ENCODE measurements at places on chromosomes 1 and 21.
A peak's percentile ranks its signal among the peaks of the same experiment; 100 is the strongest.

DNA sequence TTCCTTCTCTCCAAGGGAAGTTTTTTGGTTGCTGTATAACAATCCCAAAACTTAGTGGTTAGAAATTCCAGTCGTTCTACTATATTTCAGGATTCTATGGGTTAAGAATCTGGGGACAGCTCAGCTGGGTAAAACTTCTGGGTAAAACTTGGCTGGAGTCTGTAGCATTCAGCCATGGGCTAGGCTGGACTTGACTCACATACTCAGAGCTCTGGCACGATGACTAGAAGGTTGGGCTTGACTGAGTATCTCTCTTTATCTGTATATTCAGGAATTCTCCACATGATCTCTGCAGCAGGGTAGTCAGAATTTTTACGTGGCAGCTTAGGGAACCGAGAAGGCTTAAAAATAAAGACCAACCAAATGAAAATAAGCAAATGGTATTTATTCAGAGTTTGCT lies 28.2 kb upstream of the HRNR start:
- no peak for DNase-seq

- no peak for DNase-seq
Observed at GRCh38 chr1:96568639-96569038, 152.9 kb upstream of the PTBP2 start.

DNA sequence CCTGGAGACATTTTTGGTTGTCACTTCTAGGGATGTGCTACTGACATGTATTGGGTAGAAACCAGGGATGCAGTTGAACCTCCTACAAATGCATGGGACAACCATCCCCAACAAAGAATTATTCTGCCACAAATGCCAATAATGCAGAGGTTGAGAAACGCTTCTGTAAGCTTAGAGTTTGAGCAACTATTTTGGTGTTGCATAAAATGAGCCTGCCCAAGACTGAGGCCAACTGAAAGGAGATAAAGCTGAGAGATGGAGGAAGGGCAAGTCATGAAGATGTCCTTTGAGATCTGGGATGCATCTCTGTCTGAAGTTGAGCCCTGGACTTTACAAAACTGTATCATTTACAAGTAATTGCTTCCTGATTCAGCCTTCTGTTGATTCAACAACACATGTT lies 106.9 kb downstream of the KCNJ15 start:
- DNase-seq = no peak

DNA sequence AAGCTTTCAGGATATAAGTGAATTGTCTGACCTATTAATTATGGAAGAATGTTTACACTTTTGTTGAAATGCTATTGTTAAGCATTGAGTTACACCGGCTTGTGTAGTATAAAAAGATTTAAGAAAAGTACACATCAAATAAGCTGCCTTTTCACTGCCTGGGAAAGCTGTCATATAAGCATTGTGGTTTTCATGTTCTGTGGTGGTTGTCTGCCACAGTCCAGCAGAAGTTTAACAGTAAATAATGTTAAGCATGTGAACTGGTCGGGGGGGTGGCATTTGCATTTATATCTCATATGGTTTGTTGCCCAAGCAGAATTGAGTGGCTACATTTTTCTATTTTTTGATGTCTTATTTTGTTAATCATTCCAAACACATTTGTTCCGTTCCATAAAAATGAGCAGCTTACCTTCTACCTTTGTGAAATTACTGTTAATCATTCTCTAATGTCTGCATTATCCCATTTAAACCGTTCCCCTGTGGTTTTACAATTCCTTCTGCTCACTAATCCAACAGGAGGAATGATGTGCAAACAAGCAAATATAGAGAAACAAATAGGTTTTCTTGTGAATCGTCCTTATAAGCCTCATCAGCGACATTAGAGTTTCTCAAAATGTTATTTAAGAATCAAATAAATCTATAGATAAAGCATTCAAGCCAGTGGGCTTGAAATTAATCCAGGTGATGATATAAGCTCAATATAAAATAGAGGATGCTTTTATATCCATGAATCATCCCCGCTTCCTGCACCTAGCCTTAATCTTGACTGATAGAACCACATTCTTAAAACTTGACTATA lies 160.8 kb upstream of the SAMSN1 start:
- no peak for DNase-seq

- no peak for DNase-seq
Observed at GRCh38 chr1:75423616-75424015, 187.3 kb downstream of the SLC44A5 start.

- DNase-seq = no peak
Observed at GRCh38 chr1:151847867-151848596, 5.5 kb downstream of the THEM5 start.

DNA sequence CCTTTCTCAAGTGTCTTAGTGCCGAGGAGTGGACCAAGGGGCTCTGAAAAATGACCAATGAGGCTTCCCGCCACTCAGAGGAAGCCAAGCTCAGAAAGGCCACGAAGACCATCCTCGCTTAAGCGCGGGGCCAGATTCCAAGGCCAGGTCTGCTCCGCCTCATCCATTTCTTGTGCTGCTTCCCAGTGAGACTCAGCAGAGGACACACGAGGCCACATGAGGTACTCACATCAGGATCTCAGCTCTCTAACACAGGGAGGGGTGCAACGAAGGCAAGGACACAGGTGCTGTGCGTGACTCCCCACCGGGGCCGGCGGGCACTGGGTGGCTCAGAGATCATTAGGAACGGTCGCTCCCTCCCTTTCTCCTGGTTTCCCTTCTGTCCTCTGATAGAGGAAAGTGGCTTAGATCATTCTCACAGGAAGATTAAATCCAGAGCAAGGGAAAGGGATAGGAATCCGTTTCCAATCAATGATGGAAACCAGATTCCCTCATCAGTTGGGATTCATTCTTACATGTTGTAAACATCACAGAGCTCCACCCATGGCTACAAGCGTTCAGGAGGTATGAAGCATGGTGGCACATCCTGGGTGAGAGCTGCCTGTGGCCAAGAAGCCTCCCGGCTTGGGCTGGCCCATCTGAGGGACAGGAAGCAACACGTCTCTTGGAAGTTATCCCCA lies 46.7 kb downstream of the CAPZB start:
- no peak for DNase-seq

GRCh38 chr1:185860311-185860710 lies 126.1 kb downstream of the HMCN1 start:
- no peak for DNase-seq

DNA sequence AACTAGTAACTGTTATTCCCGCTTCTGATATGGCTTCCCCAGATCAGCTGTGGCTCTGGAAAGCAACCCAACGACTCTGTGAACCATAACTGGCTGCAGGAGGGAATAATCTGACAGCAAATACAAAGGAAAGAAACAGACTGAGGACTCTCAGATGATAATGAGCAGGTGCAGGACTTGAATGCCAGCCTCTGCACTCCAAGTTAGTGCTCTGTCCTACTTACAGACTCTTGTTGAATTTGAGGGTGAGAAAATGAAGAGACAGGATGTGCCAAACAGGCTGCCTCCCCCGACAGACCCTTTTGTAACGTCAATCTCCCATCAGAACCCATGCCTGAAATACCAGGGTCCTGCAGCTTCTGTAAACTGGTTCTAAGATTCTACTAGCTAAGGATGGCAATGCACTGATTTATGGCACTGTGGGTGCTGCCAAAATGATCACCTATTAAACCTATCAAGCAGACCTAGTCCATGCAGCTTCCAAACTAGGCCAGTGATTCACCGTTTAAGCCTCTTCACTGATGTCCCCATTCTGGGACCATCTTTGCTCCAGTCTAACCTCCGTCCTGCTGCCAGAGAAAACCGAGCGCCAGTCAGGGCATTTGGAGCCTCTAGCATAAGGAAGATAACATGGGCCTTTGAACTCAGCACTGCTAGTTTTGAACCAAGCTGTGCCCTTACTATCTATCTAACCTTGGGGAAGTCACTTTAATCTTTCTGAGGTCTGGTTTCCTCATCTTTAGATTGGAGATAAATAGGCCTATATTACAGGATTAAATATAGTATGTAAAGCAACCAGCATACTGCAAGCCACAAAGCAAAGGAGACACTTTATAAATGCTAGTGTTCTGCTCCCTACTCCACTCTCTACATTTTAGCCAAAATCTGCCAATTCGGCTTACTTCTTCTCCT lies 4.8 kb downstream of the MKNK1 start:
- no peak for DNase-seq

DNA sequence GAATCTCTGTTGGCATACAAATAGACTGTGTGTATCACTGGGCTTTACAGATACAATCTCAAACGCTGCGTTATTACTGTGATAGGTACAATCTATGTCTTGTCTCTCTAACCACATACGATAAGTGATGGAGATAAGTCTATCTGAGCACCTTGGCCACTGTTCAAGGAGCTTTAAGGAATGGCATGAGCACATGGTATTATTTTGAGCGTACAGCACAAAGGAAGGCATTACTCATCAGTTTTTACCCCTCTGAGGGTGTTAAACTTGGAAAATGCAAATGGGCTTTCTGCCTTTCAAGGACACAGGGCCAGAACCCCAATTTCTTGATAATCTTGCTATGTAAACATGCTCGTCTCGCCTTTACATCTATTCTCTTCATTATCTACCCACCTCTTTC lies 11.6 kb upstream of the SIPA1L2 start:
- DNase-seq = no peak

- no peak for DNase-seq
Observed at GRCh38 chr1:32073299-32074229, 825 bp downstream of the TMEM39B start.

- DNase-seq = no peak
Observed at GRCh38 chr21:46564391-46564790, 40.5 kb downstream of the S100B start.

DNA sequence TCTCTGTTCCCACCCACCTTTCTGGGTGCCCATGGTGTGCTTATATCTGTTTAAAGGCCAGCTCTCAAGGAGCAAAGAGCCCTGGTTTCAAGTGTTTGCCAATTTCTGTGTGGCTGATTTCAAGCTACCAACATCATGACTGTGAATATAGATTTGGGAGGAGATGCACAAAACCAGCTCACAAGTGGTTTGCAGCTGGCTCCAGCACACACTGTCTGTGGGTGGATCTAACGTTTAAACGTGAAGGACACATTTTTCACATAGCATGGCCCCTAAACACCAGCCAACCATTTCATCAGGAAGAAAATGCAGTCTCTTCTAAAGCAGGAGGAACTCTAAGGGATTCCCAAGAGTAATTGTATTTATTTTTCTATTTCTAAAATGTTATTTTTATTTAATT lies 65.2 kb downstream of the FCRL5 start:
- no peak for DNase-seq

GRCh38 chr1:110677526-110677925 lies 2.8 kb upstream of the KCNA3 start:
- no peak for DNase-seq

GRCh38 chr1:53739109-53739681 lies at the start of gene GLIS1:
TSS of gene GLIS1 (minus strand) at chr1:53739164. CDS start at chr1:53738064, 1,100 bp downstream.
- DNase-seq = peak; percentile 21

DNA sequence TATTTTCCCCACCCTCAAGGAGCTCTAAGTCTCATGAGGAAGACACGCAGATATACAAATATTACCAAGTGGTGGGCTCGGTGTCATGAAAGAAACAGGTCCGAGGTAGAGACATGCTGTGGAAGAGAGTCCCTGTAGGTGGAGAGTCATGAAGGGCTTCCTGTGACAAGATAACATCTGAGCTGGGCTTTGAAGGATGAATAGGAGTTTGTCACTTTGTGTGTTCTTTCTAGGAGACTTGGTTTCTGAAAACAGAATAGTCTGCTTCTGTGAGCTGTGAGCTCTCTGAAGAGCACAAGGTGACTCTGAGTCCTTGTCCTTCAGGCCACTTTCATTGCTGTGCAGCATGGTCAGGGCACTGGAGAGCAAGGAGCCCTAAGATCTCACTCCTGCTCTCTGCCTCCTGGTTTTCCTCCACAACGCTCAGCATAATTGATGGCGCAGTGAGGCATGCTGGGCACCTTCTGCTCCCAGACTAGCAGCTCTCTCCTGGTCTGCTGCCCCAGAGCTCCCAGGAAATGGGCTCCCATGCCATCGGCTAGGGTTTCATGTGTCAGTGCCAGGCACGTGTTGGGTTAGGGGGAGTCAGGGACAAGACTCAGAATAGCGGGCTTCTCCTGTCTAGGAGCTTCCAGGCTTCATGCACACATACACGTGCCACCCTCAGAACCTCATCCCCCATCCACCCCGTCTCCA lies 209.9 kb upstream of the CSF3R start:
- DNase-seq = no peak

DNA sequence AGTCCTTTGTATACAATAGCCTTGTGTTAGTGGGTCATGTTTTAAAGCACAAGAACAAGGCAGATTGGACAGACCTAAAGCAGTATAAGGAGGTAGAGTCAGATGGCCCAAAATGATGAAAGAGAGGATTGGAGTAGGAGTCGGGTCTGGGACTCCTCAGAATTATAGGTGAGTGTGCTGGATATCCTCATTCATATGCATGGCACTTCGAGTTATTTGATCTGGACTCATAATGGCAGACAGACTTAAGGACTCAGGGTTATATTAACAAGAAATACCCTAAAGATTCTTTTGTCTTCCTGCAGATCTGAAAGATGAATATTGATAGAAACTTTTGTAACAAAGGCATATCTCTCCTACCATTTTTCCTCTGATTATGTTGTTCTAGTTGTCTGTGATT lies 92.7 kb downstream of the GABPA start:
- DNase-seq = no peak

DNA sequence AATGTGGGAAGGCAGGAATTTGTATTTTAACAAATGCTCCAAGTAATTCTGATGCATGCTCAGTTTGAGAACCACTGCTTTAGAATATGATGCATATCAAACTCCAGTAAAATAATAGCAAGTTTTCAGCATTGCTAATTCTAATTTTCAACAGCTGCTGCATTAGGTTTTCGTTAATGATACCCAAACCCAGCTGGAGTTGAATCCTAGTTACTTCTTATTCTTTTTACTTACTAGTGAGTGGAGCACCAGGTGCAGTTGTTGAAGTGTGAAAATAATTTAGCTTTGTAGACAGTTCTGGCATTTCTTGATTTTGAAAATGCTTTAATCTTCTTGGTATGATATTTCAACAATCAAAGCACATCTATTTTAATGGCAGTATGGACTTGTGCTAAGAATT lies 138.5 kb downstream of the HS2ST1 start:
- no peak for DNase-seq

- DNase-seq = peak; percentile 32
Observed at GRCh38 chr1:240666568-240667198, 54.7 kb upstream of the GREM2 start.

DNA sequence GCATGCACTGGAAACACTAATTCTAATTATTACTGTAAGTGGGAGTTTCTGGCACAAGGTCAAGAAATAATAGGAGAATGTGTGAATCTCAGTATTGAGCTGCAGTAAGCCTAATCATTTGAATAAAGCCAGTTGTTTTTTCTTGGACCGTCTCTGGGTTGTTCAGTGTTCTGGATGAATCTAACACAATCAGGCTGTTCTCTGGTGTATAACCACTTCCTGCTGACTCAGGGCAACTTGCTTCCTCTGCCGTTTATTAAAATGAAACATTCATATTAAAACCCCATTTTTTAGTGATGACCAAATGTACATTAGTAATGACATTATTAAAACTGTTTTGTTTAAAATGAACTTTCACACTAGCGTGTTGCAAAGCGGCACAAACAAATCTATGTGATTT lies 273.1 kb upstream of the SNX7 start:
- peak; percentile 55 for DNase-seq

GRCh38 chr21:46441331-46441730 lies 17.4 kb upstream of the DIP2A start:
- no peak for DNase-seq

Data from CD4-positive, alpha-beta T cell treated with Interleukin-15 for 4 hours (primary cell).